CD4-positive, alpha-beta T cell treated with Interferon gamma for 1 hour (primary cell): ENCODE measurements at places on chromosomes 11 and 22.

- DNase-seq = peak; percentile 42
Observed at GRCh38 chr22:40533712-40534378, 102.7 kb downstream of the MRTFA start.

GRCh38 chr11:119323532-119324033 is 6.7 kb upstream of the MCAM start:
- peak; percentile 61 for DNase-seq

DNA sequence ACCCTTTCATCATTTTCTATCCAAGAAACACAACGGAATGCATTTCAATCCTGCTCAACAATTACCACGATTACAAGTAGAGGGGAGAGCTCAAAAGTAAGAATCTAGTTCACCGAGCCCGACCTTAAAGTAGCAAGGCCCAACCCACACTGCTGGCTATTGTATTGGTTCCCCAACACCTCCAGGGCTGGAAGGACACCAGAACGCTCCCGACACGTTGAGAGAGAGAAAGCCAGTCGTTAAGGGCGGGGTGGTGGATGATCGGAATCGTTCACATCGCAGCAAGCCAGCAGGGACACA is 690 bp downstream of the CKAP5 start:
- no peak for DNase-seq

- no peak for DNase-seq
Observed at GRCh38 chr11:7672276-7672959, 882 bp downstream of the CYB5R2 start.

DNA sequence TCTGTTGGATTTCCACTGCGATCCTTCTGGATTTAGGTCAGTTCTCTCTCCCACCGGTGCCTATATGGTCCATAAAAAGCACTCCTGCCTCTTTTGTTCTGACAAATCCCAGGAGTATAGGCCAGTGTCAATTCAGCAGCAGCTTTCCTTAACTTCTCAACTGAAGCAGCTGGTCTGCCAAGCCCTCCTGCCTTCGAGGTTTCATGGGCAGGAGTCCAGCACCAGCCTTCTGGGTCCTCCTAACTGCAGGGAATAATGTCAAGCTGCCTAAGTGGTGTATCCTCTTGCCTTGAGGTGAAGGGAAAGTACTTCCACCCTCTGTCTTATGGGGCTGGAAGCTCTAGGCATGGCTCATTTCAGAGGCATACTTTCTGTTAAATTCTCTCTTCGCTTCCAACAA is 149.4 kb upstream of the NCAM1 start:
- no peak for DNase-seq

DNA sequence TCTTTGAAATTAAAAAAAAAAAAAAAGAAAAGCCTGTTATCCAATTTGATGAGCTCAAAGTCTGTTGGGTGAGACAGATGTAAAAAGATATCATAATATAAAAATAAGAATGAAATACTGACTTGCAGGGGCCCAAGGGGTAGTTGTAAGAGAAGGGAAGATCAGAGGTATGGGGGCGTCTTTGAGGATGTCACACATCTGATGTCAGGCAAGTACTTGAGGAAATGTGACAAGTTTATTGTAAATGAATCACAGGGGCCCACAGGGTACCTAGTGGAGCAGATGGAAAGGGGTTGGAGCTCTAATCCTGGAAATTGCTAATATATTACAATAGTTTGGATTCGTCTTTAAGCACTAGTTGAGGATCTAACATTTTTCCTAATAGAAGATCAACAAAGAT is 131.6 kb downstream of the MAML2 start:
- peak; percentile 5 for DNase-seq

DNA sequence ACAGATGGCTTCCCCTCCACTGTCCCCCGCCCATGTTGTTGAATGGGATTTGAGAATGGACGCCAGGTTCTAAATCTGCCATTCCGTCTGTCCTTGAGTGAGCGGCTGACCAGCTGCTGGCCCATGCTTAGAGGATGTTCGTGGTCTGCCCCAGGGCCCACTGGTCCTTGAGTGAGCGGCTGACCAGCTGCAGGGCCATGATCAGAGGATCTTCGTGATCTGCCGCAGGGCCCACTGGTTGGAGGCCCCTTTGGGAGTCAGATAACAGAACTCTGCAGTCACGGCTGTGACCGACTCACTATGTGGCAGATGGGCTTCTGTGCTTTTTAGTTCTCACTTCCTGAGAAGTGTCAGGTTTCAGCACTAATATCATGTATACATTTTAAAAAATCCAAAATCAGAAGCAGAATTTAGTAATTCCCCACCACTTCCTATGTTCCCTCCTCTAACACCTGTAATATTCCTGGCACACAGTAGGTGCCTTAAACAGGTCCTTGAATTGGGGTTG is 54.1 kb downstream of the MICAL3 start:
- no peak for DNase-seq

- no peak for DNase-seq
Observed at GRCh38 chr22:23566705-23567475, 13.2 kb downstream of the IGLL1 start.

- no peak for DNase-seq
Observed at GRCh38 chr22:49810363-49811019, 17.2 kb downstream of the BRD1 start.
